MV-4-11 (cell line): ENCODE measurements at places on chromosomes 1 and 21.

- no peak for DNase-seq
These were observed 112.4 kb upstream of the BEND5 start for GRCh38 chr1:48889082-48889481.

DNA sequence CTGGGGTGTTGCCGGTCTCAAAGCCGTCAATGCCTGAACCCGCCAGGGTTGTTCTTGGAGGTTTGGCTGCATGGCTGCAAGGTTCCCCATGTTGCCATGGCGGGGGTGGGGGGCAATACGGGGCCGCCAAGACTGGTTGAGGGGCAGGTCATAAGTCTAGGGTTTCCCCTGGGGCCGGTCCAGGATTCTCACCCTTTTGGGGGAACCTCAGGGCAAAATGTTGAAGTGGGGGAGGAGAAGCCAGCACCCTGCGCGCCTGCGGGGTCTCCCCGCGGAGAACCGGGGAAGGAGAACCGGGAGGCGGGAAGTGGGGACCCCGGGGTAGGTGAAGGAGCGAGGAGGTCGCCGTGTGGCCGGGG, 401 bp upstream of the ARHGEF10L start:
- no peak for DNase-seq

- DNase-seq, result no peak
These were observed 84.3 kb upstream of the HP1BP3 start for GRCh38 chr1:20871419-20871818.

GRCh38 chr21:44760376-44760775, 41.2 kb downstream of the UBE2G2 start:
- no peak for DNase-seq

DNA sequence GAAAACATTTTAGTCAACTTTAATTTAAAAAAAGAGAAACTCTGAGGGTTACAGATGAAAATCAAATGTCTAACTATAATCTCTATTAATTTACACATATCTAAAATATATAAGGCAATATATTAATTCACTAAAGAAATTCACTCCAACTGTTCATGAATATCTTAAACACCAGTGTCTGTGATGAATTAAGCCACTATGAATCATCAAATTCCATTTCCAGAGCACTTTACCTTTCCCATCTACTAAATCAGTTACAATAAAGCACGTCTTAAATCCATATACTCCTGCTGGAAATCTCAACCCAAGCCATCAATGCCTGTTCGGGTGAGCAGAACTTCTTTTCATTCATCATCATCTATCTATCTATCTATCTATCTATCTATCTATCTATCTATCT, 4.3 kb downstream of the TAF5L start:
- no peak for DNase-seq

DNA sequence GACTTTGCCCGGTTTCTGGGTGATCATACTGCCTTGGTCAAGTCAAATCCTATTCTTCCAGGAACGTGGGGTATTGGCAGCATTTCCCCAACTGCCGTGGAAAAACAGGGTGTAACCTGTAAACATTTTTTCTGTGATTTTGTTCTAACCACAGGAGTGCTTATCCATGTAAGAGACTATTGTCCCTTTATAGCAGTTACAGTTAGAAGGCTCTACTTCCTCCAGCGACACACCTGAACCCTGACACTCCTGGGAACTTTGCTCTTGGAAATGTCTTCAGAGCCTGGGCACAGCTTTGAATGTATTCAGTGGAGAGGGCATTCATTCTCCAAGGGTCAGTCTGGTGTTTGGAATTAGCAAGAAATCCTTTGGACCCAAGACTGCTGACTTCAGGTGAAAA, 26.4 kb upstream of the ARHGEF10L start:
- no peak for DNase-seq

DNA sequence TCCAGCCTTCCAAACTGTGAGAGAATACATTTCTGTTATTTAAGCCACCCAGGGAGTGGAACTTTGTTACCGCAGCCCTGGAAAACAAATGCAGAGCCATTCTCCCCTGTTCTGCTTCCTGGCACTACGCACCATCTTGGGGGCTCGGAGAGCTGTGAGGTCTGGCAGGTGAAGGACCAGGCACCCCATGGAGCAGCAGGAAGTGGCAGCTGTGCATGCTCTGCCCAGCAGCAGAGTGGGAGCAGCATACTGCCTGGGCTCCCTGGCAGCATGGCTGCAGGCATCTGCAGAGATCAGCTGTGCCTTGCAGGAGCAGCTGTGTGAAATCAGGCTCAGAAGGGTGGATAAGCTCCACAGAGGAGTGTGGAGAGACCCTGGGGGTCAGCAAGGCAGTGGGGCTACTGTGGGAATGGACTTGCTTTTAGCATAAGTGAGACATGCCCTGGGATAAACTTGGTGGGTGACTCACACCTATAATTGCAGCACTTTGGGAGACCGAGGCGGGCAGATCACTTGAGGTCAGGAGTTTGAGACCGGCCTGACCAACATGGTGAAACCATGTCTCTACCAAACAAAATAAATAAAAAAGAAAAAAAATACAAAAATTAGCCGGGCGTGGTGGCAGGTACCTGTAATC, 17.7 kb upstream of the ZSCAN20 start:
- no peak for DNase-seq

DNA sequence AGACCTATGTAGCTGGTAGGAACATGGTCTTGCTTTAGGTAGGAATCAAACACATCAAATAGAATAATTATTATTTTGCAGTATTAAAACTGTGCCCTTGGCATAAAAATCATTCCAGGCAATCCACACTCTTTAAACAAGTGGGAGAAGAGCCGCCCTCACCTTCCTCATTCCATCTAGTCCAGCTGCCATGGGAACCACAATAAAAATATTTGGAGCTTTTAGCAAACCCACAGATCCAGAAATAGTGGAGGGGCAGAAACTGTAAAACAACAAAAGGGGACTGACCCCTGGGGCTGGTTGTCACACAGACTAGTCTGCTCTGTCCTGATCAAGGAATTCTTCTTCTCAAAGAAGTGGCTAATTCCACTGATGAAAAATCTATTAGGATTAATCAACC, 61.6 kb downstream of the PTPRC start:
- DNase-seq, result no peak

DNA sequence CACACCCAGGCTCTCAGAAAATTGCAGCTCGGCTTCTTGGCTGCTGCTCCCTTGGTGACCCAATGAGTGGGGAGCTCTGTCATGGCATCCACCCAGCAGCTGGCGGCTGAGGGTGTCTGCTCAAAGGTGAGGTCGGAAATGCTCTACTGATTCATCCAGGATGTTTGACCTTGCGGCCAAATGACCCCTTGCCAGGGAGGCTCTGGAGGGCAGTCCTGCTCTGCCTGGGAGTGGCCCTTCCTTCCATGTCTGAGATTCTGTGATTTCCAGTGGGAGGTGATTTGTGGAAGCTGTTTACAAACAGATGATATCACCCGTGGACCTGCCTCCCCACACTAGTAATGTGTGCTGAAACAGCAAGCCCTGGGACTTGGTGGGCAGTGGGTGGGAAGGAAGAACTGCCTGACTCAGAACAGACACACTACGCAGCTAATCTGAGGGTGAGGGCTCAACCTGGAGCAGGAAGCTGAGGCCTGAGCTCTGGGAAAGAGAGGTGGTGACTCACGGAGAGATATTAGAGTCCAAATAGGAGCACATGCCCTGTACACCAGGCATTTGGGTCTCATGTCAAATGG, 3.0 kb downstream of the CRCT1 start:
- DNase-seq, result no peak

GRCh38 chr1:49098866-49099265, 322.2 kb upstream of the BEND5 start:
- DNase-seq, result no peak

- DNase-seq, result no peak
These were observed 7.5 kb upstream of the GATAD2B start for GRCh38 chr1:153929981-153930948.

- DNase-seq, result no peak
These were observed 41.0 kb upstream of the JUN start for GRCh38 chr1:58824753-58825389.
